Ovary (tissue), 10 donors: ENCODE measurements at places on chromosomes 1 and 21.
A peak's percentile ranks its signal among the peaks of the same experiment; 100 is the strongest.

DNA sequence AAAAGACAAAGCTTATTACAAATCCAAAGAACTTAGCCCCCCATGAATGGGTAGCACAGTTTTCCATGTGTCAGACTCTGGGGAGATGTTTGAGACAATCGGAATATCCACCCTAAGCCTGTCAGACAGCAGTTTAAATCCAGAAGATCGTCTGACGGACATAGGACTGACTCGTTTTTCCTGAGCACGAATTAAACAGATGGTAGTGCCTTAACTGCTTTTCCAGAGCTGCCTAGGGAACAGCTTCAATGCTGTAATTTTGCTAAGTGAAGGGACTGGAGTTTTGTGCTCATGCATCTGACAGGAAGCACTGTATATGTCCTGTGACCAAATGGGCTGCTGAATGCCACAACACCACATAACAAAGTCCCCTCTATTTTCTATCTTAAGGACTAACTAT is 48.6 kb downstream of the PCNX2 start:
- DNase-seq: no peak

- DNase-seq: no peak
Measured at GRCh38 chr1:20498116-20498515, 9.8 kb downstream of the MUL1 start.

GRCh38 chr21:42093186-42093585 is 22.1 kb downstream of the UMODL1 start:
- DNase-seq: no peak

- no peak for DNase-seq
Measured at GRCh38 chr21:39010629-39011404, 172.4 kb downstream of the PSMG1 start.

GRCh38 chr1:155000726-155001424 is 1.7 kb upstream of the ZBTB7B start:
- peak; percentile 91 for DNase-seq

GRCh38 chr1:226097866-226098625 is 35.5 kb downstream of the H3-3A start:
- no peak for DNase-seq

DNA sequence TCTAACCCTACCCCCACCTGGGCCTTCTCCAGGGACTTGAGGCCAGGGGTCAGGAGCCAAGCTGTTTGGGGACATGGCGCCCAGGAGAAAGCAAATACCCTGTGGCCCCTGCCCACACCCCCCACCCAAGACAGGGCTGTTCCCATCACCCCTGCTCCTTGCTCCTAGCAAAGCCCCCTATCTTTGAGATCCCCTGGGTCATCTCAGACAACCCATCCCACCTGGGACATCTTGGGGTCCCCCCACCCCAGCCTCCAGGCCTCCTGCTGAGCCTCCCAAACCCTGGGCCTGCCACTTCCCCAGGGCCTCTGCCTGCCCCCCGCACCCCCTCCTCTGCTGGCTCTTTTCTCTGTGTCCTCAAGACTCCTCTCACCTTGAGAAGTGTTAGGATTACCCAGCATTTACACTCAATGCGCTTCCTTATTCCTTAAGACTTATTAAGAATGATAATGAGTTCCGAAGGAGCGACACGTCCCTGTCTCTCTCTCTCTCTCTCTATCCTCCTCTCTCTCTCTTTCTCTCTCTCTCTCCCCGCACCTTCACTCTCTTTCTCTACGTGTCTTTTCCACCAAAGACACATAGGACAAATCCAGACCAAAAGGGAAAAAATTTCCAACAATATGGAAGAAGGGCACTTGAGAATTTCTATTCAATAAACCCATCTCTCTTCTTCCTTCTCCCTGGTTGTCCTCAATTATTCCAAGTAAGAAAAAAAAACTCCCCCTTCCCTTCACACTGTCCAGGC is 7.2 kb downstream of the CASZ1 start:
- DNase-seq: no peak

DNA sequence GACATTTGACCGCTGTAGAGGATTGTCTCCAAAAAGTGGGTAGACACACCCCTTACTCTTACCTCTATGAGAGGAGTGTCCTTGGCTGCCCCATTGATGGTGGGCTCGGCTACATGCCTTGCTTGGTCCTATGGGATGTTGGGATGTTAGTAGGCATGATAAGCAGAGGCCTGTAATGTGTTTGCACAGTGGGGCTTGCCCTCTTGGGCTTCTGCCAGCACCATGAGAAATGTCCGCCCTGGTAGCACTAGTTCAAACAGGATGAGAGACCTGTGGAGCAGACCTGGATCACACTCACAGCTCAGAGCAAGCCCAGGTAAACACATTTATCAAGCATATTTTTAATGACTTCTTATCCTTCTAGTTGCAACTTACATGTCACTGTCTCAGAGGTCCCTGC is 54.2 kb downstream of the SH3GLB1 start:
- DNase-seq: no peak

DNA sequence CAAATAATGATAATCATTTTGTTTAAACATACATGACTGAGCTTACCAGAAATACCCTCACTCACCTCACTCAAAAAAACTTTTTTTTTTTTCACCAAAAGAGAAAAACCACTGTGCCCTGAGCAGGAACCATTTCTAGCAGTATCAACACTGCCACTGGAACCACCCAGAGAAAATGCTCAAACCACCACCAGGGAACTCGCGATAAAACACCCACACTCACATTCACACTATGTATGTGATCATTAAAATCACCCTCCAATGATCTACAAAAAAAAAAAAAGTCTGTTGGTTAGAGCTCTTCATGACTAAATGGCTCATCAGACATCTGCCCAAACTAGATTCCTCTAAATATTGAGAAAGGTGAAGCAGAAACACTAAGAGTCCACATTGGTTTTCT is 11.5 kb downstream of the TIAM1 start:
- DNase-seq: no peak

- no peak for DNase-seq
Measured at GRCh38 chr1:81703756-81704463, 96.8 kb upstream of the ADGRL2 start.

DNA sequence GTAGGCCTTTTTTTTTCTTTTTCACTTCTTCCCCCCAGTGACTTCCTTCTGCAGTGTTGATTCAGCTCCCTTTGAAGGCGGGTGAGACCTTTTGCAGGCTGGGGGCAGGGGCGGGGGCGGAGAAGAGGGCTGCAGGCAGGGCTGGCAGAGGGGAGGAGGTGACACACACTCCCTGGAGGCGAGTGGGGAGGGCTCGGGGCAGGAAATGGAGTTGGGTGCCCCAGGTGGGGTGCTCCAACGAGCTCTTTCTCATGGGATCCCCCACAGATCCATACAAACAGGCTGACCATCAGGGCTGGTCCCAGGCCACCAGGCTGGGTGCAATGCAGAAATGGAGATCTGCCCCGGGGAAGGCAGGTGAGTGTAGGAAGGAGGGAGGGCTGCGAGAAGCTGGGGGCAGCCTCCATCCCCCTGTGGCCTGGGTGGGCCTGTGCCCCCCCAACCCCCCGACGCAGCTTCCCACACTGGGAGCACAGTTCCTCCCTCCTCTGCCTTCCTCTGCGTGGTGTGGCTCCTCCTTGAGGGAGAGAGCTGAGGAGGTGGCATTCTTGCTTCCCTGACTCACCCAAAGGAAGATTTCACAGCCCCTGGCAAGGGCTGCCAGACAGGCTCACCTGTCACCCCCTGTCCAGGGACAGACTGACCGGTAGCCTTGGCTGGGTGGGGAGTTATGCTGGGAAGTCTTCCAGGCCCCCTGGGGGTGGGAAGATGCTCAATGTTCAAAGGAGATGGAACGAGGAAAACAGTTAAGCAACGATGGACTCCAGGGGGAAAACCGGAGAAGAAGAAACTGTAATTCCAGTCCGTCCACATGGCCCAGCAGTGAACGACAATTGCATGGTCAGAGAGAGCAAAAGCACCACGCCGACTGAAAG is 7.1 kb upstream of the ITGB2 start:
- no peak for DNase-seq

GRCh38 chr1:64765826-64766225 is 21.0 kb downstream of the RAVER2 start:
- no peak for DNase-seq

DNA sequence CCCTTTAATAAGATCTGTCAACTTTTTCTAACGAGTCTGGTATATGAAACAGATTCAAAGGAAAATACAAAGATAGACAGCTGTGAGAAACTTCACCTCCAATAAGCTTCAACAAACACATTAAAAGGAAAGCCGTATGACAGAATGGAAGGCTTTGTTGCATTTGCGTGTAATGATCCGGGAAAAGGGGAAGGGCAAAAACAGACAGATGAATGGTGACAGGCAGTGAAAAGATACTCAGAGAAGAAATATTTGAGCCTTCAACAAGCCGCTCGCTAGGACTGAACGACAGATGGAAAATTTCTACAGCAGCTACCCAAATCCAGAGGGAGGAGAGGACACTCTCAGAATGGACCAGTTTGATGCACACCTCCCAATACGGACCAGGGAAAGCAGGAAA is 14.9 kb downstream of the COPA start:
- DNase-seq: no peak

GRCh38 chr1:113036639-113037321 is 36.2 kb upstream of the LRIG2 start:
- DNase-seq: no peak

DNA sequence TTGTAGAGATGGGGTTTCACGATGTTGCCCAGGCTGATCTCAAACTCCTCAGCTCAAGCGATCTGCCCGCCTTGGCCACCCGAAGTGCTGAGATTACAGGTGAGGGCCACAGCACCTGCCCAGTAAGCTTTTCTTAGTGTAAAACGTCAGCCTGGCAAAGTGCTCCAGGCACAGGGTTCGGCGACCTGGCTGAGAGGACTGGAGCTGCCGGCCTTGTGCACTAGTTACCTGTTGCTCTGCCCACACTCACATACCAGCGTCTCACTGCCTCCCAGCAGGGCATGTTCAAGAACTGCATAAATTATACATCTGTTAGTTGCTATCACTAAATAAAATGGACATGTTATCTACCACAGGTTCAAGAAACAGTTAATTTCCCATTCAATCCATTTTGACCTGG is 55.2 kb downstream of the DEGS1 start:
- no peak for DNase-seq

GRCh38 chr1:171433451-171433850 is 51.9 kb upstream of the PRRC2C start:
- DNase-seq: no peak

- no peak for DNase-seq
Measured at GRCh38 chr1:223244366-223245103, 101.5 kb upstream of the TLR5 start.

DNA sequence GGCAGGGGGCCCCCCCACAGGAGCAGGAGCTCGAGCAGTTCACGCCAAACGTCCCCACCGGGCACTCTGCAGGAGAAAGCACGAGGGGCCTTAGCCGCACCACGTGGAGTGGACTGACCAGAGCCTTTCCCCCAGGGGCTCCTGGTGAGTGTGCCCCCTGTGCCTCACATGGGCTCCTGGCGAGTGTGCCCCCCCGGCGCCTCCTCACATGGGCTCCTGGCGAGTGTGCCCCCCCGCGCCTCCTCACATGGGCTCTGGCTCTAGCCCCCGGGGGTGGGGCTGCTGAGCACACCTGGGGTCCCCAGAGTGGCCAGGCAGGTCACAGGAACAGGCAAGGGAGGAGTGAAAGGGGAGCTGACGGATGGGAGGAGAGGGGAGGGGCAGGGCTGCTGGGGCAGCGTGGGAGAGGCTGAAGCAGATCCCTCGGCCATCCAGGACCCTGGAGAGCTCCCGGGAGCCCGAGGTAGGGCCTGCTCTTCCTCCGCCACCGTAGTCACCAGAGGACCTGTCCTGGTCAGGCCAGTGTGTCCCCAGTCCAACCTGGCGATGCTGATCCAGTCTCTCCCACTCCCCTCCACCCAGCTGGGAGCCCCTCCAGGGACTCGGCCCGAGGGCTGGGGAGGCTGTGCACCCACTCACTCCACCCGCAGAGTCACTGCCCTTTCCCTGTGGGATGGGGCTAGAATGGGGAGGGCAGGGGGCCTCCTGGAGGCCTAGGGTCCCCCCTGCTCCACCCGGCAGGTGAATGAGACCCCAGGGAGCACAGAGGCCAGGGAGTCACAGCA is 47.6 kb downstream of the ARHGEF16 start:
- DNase-seq: peak; percentile 39

GRCh38 chr1:243483071-243483771 is 227.4 kb downstream of the SDCCAG8 start:
- no peak for DNase-seq

DNA sequence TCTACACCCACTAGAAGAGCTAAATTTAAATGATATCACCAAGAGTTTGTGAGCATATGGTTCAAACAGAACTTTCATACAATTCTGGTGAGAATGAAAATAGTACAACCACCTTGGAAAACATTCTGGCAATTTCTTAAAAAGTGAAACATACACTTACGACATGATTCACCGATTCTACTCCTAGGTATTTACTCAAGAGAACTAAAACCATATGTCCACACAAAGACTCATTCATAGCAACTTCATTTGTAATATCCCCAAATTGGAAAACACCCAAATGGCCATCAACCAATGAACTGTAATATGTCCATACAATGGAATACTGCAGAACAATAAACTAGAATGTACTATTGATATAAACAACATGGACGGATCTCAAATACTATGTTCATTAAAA is 51.2 kb upstream of the ADAM30 start:
- DNase-seq: no peak

DNA sequence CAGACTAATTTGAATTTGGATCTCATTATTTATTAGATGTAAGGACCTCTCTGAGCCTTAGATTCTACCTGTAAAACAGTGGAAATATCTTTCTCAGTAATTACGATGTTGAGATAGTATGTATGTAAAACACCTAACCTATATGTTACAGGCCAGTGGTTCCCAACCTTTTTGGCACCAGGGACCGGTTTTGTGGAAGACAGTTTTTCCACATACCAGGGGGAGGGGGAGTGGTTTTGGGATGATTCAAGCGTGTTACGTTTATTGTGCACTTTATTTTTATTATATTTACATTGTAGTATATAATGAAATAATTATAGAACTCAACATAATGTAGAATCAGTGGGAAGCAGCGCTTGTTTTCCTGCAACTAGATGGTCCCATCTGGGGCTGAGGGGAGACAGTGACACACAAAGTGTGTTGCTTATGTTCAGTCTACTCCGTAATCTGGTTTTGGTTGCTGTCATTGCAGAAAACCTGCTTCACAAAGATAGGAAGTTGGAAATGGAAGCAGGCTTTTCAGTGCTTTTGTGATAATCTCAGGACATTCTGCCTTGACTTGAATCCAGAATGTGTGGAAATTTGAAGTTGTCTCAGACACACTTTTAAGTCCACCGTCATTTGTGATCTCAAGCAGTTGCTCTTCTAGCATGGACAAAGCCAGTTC is 12.8 kb downstream of the XPR1 start:
- DNase-seq: no peak

GRCh38 chr1:201282216-201282615 is 1.1 kb upstream of the PKP1 start:
- no peak for DNase-seq

GRCh38 chr1:210739627-210740026 is 394.3 kb downstream of the KCNH1 start:
- no peak for DNase-seq

- DNase-seq: no peak
Measured at GRCh38 chr1:242002072-242002471, 3.2 kb upstream of the MAP1LC3C start.
